Lung microvascular endothelial cell (primary cell): ENCODE measurements at places on chromosomes 1 and 21. TPM values are rescaled to one million over a fixed set of nuclear protein-coding genes. Genes with fewer than 3 reads are reported as not detected.

C1QC gene
- total RNA-seq: not detected in 2 replicates

PLXNA2 gene
- total RNA-seq: 42.7 and 46.4 TPM in 2 replicates

DTL gene
- 4.0 and 13.9 TPM in 2 replicates for total RNA-seq

OR2T35 gene
- total RNA-seq: not detected in 2 replicates

CELA3B gene
- under 0.01 TPM in 1 of 2 replicates, not detected in the other for total RNA-seq

TNFRSF8 gene
- not detected in 2 replicates for total RNA-seq

F3 gene
- total RNA-seq: 1.1 and 1.4 TPM in 2 replicates

ZFP69B gene
- total RNA-seq: 0.60 and 0.65 TPM in 2 replicates

C4BPA gene
- total RNA-seq: not detected in 2 replicates

DNALI1 gene
- 0.20 and 0.22 TPM in 2 replicates for total RNA-seq

SLAMF6 gene
- total RNA-seq: not detected in 2 replicates

MFAP2 gene
- 15.9 and 25.6 TPM in 2 replicates for total RNA-seq

GJA4 gene
- 47.2 and 60.8 TPM in 2 replicates for total RNA-seq

SPRR2B gene
- not detected in 2 replicates for total RNA-seq

RORC gene
- total RNA-seq: not detected in 2 replicates

LENEP gene
- total RNA-seq: 0.40 and 0.44 TPM in 2 replicates

RNF19B gene
- total RNA-seq: 8.5 and 12.9 TPM in 2 replicates

JAM2 gene
- 0.20 and 0.22 TPM in 2 replicates for total RNA-seq

ESPN gene
- 0.20 and 0.65 TPM in 2 replicates for total RNA-seq

CCDC190 gene
- total RNA-seq: under 0.01 and 0.22 TPM in 2 replicates

FAM72B gene
- 1.5 and 1.6 TPM in 2 replicates for total RNA-seq

ZNF695 gene
- 0.99 and 1.7 TPM in 2 replicates for total RNA-seq

COL24A1 gene
- under 0.01 TPM in 1 of 2 replicates, not detected in the other for total RNA-seq
